Glutamatergic neuron (in vitro differentiated cells): ENCODE measurements at places on chromosomes 12 and 14. TPM values are rescaled to one million over a fixed set of nuclear protein-coding genes. Genes with fewer than 3 reads are reported as not detected.

CAPS2 gene
- 6.8 TPM for total RNA-seq

BTG1 gene
- total RNA-seq: 72.2 TPM

- no peak overlapping the region for H3K27ac ChIP-seq
- no peak for DNase-seq
- peaks cover 4% of the 10 kb centered on the region for H3K27me3 ChIP-seq
- no peak overlapping the region for H3K4me3 ChIP-seq
These were observed 54.7 kb upstream of the FKBP4 start for GRCh38 chr12:2739832-2740641.

- no peaks in the 10 kb centered on the region for H3K4me1 ChIP-seq
- H3K27ac ChIP-seq: no peak overlapping the region
- DNase-seq: no peak
- H3K27me3 ChIP-seq: no peaks in the 10 kb centered on the region
- H3K36me3 ChIP-seq: no peaks in the 10 kb centered on the region
These were observed 80.6 kb downstream of the HEATR5A start for GRCh38 chr14:31339743-31340142.

- DNase-seq: no peak
- H3K4me1 ChIP-seq: no peaks in the 10 kb centered on the region
- no peaks in the 10 kb centered on the region for H3K27me3 ChIP-seq
These were observed 33.0 kb downstream of the MTHFD1 start for GRCh38 chr14:64421166-64421565.
